ENCODE measurements at places on chromosomes 6 and 20.

DNA sequence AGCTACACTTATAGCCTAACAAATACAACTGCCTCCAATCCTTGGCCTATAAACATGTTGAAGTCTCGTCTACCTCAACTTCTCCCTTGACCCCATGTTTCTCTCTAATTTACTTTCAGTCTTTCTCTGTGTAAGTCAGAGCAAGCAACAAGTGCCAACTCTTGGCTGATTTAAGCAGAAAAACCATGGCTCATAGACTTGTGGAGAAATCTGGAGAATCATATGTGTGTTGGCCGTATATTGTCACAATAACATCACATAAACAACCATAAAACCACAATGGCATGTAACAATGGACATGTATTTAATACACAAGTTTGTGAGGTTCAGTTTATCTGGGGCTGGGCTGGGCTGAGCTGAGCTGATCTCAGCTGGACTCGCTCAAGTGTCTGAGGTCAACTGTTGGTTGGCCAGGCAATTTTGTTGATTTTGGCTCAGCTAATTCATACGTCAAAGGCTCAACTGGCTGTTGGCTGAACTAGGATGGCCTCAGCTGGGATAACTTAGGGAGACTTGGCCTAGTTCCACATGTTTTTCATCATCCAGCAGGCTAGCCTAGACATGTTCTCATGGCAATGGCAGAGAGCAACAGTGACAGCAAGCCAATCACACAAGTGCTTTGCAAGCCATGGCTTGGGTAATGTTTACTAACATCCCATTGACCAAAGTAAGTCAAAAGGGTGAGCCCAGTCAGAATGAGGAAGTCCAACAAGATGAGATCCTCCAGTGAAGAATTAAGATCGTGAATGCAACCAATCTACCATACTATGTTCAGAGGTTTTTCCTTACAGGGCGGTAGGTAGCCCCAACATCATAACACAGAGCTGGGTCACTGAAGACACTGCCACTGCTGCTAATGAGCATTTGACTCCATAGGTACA, 12.9 kb upstream of the TBC1D22B start:
- no peak for DNase-seq

- peak; percentile 78 for DNase-seq
Measured at GRCh38 chr20:36235892-36236785, at the start of gene AAR2. AAR2 (plus strand) TSS chr20:36236478; CDS start chr20:36239869, 3,391 bp downstream.

- DNase-seq: no peak
Measured at GRCh38 chr20:58069796-58070663, 158.4 kb downstream of the ANKRD60 start.

GRCh38 chr6:63774961-63775360, 139.4 kb downstream of the PHF3 start:
- DNase-seq: no peak

GRCh38 chr20:40532103-40532502, 156.9 kb downstream of the MAFB start:
- DNase-seq: no peak

- no peak for DNase-seq
Measured at GRCh38 chr20:19440660-19441527, 228.5 kb downstream of the SLC24A3 start.

GRCh38 chr6:56483929-56484328, 158.8 kb downstream of the DST start:
- no peak for DNase-seq

- DNase-seq: no peak
Measured at GRCh38 chr20:47016068-47016664, 121.5 kb downstream of the EYA2 start.

- DNase-seq: no peak
Measured at GRCh38 chr6:25006565-25007001, 70.8 kb upstream of the RIPOR2 start.

GRCh38 chr20:5272268-5272667, 44.5 kb downstream of the PROKR2 start:
- no peak for DNase-seq

DNA sequence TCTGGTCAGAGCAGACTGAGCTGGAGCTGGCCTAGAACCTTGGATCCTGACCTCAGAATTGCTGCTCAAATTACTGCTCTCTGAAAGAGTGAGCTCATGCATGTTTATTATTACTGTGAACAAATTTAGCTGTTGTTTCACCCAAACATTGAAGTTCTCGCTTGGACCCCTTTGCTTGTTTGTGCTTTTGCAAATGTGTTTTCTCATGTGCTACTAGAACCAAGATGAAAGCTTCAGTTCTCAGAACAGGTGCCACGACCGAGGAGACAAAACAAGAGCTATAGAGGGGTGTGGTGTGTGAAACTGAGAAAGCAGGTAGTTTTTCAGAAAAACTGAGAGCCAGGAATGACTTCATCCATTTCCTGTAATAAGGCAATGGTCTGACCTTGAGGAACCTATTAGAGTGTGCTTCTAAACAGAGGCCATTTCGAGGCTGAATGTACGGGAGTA, 50.0 kb upstream of the ESR1 start:
- DNase-seq: no peak

DNA sequence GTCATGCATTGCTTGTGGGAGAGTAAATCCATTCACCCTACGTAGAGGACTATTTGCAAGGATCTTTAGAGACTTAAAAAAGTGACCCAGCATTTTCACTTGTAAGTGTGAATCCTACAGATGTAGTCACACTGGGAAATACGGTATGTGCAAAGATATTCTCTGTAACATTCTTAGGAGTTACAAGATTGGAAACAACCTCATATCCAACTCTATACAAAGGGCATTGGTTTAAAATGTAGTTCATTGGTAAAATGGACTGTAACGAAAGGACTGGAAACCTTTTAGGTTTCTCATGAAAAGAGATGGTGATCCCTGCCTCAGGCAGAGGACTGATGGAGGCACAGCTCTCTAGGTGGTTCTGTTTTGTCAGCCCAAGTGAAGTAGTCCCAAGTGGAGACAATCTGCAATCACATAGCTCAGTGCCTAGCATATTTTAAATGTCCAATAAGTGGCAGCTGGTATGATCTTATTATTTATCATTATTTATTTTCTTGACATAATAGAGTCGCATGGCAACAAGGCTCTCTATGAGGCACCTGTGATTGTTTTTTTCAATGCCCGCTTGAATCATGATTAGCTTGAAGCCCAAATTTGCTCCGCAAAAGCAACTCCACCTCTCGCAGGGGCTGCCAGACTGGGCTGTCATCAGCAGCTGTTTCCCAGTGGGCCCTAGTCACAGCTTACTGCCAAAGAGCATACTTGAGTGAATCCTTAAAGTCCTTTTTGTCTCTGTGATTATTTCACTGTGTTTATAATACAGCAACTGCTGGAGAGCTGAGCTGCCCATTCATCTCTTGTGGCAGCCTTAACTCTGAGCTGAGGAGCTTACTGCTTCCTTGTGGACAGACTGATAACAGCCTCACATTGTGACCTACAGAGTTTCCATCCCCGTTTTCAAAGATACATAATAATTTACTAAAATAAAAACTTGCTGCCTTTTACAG, 19.8 kb upstream of the ENPP1 start:
- no peak for DNase-seq

DNA sequence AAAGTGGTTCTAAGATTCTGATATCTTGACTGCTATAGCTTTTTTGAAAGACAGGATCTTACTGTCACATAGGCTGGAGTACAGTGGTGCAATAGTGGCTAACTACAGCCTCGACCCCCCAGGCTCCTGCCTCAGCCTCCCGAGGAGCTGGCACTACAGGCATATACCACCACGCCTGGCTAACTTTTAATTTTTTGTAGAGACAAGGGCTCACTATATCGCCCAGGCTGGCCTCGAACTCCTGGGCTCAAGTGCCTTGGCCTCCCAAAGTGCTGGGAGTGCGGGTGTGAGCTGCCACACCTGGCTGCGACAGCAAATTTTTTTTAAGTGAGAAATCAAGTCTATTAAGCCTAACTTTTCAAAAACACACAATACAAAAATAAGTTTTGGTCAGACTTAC, 106.6 kb downstream of the NOL4L start:
- DNase-seq: no peak

DNA sequence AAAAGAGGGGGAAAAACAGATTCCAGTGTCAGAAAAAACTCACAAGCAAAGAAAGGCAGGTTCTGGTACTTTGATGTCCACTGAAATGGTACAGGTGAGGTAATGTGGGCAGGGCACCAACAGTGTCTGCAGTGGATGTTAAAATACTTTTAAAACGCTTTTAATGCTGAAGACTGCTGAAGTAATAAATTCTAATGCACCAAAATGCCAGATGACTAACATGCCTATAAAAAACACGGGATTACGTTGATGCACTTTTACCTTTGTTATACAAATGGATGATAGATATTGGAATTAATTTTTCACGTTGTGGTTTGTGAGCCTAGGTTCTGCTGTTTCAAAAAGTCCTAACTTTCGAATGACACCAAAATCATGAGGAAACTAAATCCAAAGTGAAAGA, 83.3 kb downstream of the TINAG start:
- DNase-seq: no peak

DNA sequence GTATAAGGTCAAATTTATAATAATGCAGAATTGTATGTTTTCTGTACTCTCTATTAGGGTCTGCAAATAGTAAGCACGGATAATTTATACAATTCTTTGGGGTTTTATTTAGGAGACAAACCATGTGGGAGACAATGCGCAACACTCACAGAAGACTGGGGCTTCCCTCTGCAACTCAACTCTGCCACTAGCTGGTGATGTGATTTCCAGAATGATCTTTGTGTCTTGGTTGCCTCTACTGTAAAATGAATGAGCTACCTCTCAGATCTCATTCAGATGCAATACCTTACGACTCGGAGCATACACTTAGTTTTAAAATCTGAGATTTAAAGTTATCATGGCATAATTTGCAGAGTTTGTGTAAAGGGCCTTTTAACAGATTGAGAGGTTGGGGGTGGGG, 6.4 kb downstream of the MAN1A1 start:
- DNase-seq: no peak

GRCh38 chr20:63345328-63346100, 15.6 kb downstream of the CHRNA4 start:
- no peak for DNase-seq
